ENCODE measurements at places on chromosomes 1 and 21.
A peak's percentile ranks its signal among the peaks of the same experiment; 100 is the strongest.

- DNase-seq = no peak
These were observed 333.8 kb downstream of the PTPRU start for GRCh38 chr1:29569971-29570634.

- no peak for DNase-seq
These were observed 10.2 kb downstream of the KCNC4 start for GRCh38 chr1:110220324-110220723.

GRCh38 chr1:149885339-149886120, 13.8 kb upstream of the BOLA1 start:
- DNase-seq = peak; percentile 87

- no peak for DNase-seq
These were observed 5.7 kb upstream of the CHD5 start for GRCh38 chr1:6185635-6186382.

DNA sequence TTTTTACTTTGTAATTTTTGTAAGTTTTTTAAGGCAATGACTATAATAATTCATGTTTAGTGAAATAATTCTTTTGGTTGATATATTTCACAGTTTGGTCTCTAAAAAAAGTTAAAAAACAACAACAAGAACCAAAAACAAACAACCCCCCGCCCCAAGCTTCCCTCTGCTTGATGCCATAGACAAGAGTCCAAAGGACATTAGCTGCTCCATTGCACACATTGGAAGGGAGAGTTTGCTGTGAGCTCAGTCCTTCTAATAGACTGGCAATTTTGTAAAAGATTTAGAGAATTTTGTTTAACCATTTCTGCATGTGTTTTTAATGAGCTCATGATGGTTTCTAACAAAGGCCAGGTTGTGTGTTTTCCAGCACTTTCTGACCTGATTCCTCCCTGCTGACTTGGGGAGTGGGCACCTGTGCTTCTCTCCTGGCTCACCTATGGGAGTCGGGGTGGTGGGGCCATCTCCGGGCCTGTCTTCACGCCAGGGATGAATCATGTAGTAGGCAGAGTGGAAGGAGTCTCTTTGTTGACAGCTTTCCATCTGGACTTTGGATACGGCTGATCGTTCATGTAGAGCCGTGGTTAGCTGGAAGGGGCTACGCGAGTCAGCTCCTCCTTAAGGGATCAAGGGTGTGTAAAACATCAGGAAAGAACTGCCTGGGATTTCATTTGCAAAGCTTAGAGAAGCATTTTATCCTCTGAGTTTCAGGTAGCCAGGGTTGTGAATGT, 14.1 kb downstream of the ZBTB18 start:
- DNase-seq = no peak

- DNase-seq = peak; percentile 50
These were observed 51.6 kb downstream of the PLPP3 start for GRCh38 chr1:56527548-56528302.

- DNase-seq = no peak
These were observed 8.9 kb upstream of the RALGPS2 start for GRCh38 chr1:178716111-178716510.

DNA sequence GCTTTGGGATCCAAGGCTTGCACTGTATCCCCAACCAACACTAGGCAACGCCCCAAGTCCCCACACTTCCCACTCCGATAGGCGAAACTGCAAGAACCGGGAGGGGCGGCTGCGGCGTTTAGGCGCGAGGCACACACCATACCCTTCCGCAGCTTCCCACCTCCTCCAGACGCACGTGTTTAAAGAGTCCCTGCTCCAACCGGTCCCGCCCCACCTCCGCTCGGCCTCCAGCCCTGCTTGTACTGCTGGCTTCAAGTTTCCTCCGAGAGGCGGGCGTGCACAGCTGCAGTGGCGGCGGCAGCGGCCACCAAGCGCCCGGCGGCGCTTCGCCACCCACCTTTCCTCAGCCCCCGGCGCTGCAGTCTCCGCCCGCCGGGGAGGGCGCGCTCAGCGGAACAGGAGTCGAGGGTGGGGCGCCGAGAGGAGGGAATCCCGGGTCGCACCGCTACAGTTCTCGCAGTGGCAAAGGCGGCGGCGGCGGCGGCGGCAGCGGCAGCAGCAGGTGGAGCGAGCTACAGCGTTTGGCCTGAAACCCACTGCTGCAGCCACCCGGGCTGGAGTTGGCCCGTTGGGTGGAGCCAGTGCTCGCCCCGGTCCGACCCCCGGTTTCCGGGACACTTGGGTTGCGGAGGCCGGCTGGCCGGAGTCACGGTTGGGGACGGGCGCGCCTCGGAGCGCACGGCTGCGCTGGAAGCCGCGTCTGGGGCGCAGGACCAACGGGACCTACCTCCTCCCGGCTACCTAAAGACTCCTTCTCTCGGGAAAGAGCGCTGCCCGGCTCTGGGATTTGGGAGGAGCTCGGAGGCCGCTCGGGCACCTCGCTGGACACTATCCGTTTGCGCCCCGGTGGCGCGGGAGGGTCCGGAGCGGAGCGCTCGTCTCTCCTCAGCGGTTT, at the start of gene CNIH3:
Gene CNIH3 (plus strand): TSS at position 457 of the 895 bp plus-strand sequence. CDS start 858 bp downstream, outside the sequence.
- peak; percentile 14 for DNase-seq

DNA sequence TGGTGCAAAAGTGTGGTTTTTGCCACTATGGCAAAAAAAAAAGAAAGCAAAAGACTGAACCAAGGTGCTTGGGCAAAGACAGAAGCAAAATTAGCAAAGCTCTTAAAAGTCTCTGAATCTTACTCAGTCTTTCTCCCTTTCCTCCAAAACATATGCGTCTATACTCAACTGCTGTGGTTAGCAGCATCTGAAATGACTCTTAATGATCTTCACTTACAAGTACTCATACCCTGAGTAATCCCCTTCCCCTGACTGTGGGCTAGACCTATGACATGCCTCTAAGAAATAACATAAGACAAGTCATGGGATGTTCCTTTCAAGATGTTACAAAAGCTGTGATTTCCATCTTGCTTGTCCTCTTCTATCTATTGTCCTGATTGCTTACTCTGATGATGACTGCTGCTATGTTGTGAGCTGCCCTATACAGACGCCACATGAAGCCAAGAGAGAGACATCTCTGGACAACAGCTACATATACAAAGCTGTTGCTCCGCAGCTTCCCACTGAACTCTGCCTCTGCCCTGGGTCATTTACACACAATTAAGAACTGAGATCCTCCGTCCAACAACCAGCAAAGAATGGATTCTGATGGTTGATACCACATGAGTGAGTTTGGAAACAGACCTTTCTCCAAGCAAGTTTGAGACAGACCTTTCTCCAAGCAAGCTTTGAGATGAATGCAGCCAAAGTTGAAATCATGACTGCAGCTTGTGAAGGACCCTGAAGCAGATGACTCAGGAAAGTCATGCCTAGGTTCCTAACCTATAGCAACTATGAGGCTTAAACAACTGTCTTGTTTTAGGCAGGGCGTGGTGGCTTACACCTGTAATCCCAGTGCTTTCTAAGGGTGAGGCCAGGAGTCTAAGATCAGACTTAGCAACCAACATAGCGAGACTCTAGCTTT, 55.2 kb downstream of the PUM1 start:
- no peak for DNase-seq

- DNase-seq = no peak
These were observed 31.9 kb downstream of the MROH9 start for GRCh38 chr1:170967042-170967910.

- no peak for DNase-seq
These were observed 260.0 kb upstream of the AJAP1 start for GRCh38 chr1:4394366-4394765.

DNA sequence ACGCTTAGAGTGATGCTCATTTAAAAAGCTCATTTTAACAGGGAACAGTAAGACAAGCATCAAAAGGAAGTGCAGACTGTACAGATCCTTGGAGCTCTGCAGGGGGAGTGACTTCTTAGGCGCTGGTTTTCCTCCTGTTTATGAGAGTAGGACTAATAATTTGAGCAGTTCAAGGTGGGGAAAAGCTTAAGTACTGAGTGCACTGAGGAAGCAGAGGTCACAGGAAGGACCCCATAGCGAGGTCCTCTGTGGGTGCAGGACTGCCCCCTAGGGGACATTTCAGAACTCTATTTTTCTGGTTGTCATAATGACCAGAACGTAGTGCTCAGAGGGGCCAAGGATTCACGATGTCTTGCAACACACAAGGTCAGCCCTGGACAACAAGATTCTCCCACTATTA, 112.1 kb downstream of the HLCS start:
- DNase-seq = peak; percentile 28

GRCh38 chr1:112209493-112209892, 186.5 kb upstream of the CTTNBP2NL start:
- DNase-seq = no peak

DNA sequence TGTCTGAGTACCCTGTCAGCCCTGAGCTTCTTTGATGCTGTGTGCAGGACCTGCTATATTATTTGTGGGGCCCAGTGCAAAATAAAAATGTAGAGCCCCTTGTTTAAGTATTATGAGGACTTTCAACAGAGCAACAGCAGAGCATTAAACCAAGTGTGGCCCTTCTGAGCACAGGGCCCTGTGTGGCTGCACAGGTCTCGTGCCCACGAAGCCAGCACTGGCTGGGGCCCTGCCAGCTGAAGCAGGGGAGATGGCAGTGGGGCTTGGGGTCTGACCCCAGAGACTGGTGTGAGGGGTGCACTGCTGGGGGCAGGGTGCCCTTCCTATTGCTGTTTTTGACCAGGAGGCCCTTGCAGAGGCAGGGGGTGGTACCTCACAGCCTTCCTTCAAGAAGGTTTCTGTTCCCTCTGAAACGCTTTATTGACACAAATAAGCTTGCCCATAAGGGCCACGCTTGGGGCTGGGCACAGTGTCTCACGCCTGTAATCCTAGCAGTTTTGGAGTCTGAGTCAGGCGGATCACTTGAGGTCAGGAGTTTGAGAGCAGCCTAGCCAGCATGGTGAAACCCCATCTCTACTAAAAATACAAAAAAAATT, 2.2 kb upstream of the SEMA4A start:
- DNase-seq = no peak

DNA sequence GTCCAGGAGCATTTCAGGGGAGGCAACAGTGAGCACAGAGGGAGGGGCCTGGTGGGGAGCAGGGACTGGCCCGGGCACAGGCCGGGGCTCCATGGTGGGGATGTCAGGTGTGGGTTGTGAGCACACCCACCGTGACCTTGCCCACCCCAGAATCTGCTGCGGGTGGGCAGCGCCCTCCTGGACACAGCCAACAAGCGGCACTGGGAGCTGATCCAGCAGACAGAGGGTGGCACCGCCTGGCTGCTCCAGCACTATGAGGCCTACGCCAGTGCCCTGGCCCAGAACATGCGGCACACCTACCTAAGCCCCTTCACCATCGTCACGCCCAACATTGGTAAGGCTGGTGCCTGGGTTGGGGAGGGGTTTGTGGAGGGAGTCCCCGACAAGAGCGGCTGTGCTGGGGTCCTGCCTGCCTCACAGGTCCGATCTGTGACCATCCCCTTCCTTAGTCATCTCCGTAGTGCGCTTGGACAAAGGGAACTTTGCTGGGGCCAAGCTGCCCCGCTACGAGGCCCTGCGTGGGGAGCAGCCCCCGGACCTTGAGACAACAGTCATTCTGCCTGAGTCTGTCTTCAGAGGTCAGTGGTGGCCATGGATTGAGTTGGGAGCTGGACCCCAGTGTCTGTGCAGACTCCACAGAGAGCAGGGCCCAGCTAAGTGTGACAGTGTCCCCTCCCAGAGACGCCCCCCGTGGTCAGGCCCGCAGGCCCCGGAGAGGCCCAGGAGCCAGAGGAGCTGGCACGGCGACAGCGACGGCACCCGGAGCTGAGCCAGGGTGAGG, 14.3 kb downstream of the PSRC1 start:
- peak; percentile 11 for DNase-seq

DNA sequence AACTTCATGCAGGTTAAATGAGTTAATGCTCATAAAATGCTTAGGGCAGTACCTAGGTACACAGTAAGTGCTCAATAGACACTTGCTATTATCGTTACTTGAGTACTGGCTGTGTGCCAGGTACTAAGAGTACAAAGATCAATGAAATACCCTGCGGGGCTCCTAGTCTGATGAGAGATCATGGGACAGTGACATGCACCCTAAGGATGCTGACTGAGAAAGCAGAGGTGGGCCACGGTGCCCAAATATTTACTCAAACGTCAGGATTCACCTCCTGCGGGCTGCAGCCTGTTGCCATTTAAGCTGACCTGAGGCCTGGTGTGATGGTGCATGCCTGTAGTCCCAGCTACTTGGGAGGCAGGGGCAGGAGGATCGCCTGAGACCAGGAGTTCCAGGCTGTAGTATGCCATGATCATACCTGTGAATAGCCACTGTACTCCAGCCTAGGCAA, 19.8 kb upstream of the LUZP1 start:
- no peak for DNase-seq

DNA sequence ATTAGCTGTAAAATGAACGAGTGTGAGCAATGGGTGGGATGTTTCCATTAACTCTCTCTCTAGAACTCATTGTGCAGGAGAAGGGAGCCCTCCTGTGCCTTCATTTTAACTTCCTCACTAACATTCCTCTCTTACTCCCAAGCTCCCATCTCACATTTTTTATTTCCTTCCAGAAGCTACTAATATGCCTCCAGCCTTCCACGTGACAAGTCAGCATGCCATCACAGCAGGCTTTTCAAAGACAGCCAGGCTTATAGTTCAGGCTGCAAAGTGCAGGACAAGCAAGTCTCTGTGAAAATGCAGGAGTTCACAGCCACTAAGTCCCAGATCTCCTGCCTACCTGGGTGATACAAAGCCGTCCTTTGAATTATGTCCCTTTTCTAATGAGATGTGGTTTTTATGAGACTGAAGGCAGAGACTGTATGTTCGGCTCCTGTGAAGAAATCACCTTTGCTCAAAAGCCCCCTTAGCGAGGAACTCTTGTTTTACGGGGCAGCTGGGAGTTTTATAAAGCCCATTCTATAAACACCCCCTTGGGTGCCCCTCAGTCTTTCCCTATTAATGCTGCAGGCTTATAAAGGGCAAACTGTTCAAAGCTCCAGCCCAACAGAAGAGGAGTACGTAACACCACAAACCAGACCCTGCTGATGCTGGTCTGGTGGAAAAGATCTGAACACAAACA, 14.8 kb upstream of the ANGPTL7 start:
- no peak for DNase-seq
